ENCODE measurements at places on chromosomes 13 and 19.

DNA sequence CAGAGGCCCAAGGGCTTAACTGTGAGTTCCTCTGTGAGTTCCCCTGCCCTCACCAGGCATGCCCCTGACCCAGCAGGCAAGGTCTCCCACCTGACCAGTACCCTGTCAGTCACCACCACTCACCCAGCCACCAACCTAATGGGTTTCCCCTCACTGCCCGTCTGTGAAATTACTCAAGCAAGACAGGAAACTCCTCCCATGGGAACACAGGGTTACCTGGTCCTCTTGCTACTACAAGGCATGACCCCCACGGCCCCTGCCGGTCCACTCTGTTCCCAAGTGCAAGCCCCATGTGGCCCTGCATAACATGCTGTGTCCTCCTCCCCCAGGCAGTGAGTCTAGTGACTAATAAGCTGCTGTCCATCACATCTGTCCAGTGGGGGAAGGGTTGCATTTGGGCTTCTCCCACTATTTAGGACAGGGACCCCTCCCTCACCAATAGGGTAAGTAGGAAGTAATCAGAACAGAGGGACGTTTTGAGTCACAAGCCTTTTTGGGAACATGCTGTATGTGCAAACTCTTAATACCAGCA, 8.0 kb upstream of the DHRS12 start:
- no peak for DNase-seq

DNA sequence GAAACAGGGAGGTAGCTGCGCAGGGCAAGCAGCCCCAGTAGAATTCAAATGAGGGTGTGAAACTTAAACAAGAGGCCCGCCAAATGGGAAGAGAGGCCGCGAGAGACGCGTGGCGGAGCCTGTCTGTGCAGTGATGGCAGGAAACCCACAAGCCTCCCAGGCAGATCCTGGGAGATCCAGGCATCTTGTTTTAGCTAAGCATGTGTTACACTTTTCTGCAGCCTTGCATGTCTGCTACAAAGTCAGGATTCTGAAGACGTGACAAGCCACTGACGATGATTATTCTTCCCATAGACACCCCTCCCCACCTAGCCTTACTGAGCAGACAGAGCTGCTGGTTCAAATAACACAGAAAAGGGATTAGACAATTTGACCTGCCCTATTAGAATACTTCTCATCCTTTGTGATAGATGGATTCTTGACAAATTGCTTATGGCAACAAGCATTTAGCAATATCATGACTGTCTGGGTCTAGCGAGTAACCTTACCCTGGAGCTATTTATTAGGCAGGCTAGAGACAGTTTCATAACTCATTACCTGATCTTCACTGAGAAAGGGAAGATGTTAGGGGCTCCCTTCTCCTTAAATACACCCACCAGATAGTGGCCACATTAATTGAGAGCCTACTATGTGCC, 185.2 kb upstream of the IRS2 start:
- no peak for DNase-seq

GRCh38 chr19:23993440-23993839, 78.8 kb downstream of the ZNF726 start:
- no peak for DNase-seq

GRCh38 chr13:75092143-75092542, 389.8 kb downstream of the TBC1D4 start:
- DNase-seq = peak; percentile 38

GRCh38 chr13:24323739-24324075, 14.3 kb downstream of the C1QTNF9 start:
- no peak for DNase-seq

GRCh38 chr19:19211499-19212420, at the start of gene NCAN:
Gene NCAN (plus strand): TSS chr19:19211958. CDS start chr19:19216954, 4,996 bp downstream.
- peak; percentile 48 for DNase-seq

DNA sequence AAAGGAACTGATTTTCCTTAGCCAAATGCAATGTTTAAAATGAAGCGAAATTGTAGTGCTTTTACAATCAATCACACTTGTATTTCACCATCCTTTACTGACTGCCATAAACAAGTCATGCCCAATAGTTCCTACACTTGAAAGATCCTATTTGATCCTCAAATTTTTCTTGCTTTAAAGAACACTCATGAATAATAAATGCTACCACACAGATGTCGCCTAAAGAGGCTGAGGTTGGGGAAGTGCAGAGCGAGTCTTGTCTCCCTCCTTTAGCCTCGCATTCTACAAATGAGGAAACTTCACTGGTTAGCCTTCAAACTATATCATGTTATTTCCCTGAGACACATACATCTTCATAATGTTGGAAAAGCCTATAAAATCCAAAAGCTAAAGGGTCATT, 18.7 kb upstream of the AMER2 start:
- no peak for DNase-seq

DNA sequence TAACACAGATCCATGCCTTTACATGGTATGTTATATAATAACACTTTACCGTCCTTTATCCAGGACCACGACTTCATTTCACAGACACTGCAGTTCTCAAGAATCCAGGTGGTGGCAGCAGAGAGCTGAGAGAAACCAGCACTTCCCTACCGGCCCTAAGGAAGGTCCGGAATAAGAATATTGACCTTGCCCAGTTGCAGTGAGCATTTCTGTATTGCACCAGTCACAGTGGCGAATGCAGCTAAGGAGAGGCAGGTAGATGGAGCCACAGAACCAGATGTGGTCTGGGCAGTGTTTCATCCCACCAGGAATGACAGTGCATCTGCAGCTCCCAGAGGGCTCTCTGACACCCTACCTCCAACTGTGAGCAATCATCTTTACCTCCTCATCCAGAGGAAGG, 44.6 kb downstream of the ZNF787 start:
- peak; percentile 61 for DNase-seq
